Testis (tissue), 5 donors: ENCODE measurements at places on chromosomes 12 and 14.

DNA sequence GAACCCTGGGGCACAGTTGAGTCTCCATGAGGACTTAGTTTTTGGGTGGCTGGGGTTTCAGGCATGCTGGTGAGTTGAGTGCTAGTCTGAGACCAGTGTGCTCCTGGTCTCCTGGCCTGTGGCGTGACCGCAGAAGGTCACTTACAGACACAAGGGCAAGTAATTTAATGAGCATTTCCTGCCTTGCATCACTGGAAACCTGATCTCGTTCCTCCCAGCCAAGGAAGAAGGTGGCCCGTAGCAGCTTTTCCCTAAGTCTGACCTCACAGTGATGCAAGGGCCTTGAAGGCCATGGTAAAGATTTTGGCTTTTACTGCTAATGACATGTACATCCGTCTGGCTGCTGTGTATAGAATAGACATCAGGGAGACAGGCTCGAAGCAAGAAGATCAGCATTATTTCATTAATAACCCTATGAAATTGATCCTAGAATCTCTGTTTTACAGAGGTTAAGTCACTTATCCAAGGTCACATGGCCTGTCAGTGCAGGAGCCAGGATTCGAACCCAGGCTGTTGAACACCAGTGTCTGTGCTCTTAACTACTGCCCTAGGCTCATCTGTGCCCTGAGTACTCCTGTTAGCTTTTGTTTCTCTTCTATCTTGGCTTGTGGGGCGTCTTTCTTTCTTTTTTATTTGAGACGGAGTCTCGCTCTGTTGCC lies 4.6 kb downstream of the TMEM120B start:
- no peak for DNase-seq

GRCh38 chr12:95884998-95885397 lies 26.2 kb downstream of the SNRPF start:
- DNase-seq = no peak

DNA sequence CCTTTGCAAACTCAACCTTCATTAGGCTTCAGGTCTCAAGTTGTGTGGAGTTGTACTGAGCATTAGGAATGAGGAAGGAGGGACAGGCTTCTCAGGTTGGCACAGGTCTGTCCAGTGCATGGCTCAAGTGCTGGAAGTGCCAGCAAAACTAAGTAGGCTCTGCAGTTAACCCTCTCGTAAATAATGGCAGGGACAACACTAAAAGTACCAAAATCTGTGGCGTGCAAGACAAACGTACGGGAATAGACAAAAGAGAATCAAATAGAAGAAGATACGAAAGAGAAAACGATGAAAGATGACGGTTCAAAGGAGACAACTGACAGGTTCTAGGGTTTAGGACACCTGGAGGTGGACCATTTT lies 612 bp downstream of the TRAPPC6B start:
- no peak for DNase-seq

- no peak for DNase-seq
Measured at GRCh38 chr12:94770791-94771190, 120.4 kb upstream of the TMCC3 start.

GRCh38 chr14:68770553-68771286 lies 22.1 kb downstream of the ZFP36L1 start:
- no peak for DNase-seq

DNA sequence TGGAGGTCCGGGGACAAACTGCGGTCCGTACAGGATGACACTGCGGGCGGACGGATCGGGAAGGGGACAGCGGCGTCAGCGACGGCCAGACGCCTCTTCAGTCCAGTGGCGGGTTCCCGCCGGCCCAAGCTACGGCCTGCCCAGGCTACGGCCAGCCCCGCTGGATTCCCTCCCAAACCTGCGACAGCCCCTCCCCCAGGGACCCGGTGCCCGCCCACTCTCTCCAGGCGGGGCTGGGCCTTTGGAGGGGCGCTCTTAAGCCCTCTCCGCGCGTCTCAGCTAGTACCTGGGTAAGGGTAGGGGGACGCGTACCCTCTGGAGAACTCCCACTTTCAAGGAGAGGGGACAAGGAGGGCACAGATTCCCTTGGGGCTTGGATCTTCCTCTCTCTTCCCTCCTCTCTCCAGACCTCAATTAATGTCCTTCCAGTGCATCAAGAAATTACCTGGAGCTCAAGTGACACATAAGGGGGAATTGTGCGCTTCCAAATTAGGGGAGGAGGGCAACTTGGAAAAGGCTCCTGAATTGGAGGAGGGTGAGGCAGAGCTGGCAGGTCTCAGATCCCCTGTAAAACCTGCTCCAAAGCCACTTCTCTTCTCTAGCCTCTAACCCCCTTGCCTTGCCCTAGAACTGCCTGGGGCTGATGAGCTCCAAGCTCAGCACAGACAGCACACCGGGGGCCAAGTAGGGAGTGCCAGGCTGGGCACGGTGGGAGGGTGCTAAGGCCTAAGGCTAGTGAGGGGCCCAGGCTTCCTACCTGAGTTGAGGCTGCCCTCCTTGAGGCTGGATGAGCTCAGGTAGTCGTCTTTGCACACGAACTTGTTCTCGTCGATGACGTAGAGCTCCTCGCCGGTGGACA lies 3.1 kb downstream of the LHX5 start:
- DNase-seq = no peak

DNA sequence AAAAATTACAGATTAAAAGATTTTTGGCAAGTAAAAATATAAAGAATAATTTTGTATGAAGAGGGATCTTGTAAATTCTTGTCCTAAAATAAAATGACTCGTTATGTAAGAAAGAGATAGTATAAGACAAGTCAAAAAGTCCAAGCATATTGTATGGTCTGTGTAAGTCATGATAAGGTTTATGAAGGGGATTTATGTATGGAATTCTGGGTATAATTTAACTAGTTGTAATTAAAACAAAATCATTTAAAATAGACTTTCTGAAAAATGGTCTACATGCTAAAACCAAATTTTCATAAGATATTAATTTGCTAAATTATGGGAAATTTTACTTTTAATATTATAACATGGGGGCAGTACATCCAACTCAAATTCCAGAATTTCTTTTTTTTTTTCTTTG lies 17.6 kb upstream of the PEX5 start:
- no peak for DNase-seq

DNA sequence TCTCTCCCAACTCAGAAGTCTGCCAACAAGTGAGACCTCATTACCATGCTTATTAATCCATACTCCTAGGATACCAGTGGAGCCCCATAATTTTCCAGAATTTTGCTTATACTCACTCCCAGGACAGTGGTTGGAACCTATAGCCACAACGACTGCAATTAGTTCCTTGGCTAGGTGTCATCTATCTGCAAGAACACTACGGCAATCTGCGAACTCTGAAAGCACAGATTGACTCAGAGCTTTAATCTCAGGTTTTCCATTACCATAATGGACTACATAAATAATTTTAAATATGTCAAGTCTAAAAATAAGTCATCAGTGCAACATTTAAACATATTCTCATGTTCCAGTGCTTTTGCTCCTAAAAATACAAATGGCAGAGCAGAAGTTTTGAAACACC lies 33.4 kb downstream of the TMTC3 start:
- no peak for DNase-seq

- DNase-seq = no peak
Measured at GRCh38 chr12:119230807-119231206, 52.1 kb downstream of the HSPB8 start.

DNA sequence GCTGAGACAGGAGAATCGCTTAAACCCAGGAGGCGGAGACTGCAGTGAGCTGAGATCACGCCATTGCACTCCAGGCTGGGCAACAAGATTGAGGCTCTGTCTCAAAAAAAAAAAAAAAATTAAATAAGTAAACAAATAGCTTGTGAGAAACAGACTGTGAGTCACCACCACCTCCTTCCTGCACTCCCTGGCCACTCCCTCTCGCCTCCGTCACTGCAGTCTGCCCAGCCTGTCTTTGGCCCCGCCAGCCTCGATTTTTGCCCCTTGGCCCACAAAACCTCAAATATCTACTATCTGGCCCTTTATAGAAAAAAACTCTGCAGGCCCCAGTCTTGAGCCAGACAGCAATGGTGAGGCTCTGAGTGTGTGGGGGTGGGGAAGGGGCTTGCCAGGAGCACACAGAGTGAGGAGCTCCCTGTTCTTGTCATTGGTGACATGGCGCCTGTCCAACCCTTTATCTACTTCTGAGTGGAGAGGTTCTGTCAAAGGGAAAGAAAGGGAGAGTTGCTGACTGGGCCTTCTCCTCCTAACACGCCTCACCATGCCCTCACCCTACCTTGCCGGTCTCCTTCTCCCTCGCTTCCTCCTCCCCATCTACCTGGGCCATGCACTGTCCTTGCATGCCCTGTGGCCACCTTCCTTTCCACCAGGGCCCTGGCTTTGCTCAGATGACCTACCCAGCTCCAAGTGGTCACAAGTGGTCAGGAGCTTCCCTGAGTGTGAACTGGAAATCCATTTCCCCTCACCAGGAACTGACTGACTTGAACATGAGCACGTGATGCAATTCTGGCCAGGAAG lies 22.1 kb downstream of the LGMN start:
- peak; percentile 75 for DNase-seq

DNA sequence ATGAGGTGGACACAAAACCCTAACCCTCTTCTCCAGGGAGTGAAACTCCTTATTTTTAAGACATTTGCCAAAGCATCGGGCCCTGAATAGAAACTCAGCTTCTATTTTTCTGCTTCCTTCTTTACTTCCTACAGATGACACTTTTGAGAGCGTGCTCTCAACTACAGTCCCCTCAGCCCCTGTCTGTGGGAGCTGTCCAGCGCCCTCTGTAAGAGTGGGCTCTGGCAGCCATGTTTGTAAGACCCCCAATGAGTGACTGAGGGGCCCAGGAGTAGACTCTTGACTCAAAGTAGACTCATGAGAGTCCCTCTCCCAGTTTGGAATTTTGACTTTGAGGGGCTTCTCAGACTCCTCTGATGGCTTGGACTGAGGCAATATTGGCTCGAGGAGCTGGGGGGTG lies 25.5 kb upstream of the BATF start:
- DNase-seq = no peak

DNA sequence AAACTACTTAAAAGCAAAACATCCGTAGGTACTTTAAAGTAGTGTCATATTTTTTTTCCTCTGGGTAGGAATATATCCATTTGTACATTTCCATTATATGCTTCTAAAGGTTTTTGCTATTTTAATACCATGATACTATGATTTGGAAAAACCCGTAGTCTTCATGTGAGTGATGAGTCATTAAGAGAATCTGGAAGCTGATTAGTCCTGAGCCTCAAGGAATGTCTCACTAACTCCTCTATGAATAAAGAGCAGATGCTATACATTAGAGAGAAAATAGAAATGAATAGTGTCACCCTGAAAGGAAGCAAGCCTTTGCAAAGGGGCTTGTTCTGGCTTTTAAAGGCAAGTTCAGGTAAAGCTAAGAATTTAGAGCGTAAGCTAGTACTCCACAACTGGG lies 432.1 kb downstream of the CCDC91 start:
- DNase-seq = no peak

DNA sequence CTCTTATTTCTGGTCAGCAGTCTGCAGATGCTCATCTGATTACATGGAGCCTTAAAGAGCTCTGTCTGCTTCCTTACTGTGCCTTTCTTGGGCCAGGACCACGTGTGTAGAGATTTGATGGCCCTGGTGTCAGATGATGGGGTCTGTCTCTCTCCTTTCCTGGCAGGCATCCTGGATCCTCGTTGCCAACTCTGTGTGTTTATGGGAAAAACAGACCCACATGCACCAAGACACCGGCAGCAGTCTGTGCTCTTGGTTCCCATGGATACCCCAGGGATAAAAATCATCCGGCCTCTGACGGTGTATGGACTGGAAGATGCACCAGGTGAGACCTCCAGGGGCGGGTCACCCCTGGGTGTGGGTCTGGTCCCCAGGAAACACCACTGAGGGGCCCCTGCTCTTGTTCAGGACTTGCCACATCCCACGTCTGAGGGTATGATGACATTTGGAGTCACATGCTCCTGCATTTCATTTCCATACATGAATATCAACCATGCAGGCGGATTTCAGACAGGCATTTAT lies 18.5 kb upstream of the ALDH2 start:
- DNase-seq = no peak

- no peak for DNase-seq
Measured at GRCh38 chr14:68405961-68406360, 386.9 kb downstream of the ZFP36L1 start.
